Renal cortical epithelial cell (primary cell): ENCODE measurements at places on chromosomes 2 and 18.

DNA sequence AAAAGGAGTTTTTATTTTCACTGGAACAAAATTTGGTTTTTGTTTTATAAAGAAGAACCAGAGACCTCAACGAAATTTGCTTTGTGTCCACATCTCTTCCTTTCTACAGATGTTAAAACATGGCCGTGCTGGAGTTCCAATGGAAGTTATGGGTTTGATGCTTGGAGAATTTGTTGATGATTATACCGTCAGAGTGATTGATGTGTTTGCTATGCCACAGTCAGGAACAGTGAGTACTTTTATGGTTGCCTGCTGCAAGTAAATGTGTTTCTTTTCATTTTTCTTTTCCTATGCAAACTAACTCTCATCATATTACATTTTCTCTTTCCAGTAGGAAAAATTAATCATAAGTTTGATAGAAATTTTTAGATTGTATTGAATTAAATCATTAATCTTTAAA is 48.4 kb upstream of the TBR1 start:
- DNase-seq, result no peak

- DNase-seq, result no peak
Measured at GRCh38 chr2:48940606-48941005, 185.1 kb upstream of the LHCGR start.

GRCh38 chr2:105784589-105784988 is 39.9 kb downstream of the NCK2 start:
- DNase-seq, result no peak

DNA sequence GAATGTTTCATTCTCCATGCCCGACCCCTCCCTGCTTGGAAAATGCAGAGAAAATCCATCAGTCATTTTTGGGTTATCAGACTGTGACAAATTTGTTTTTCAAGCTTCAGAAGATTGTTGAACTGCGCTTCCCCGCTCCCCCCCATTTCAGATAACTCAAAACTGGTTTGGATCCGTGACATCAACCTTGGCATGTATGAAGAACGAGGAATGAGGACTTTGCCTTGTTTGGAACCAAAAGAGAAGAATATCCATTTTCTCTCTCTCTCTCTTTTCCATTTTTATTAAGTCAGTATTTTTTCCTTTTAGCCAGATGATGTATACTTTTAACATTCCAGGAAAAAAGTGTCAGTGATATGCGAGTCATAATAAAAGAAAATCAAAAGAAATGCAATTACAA is 171.6 kb downstream of the BCL2 start:
- no peak for DNase-seq
